Left ventricle myocardium inferior (tissue), 1 donor: ENCODE measurements at places on chromosomes 13 and 19. TPM values are rescaled to one million over a fixed set of nuclear protein-coding genes. Genes with fewer than 3 reads are reported as not detected.

ZNF560 gene
- 0.16 TPM for total RNA-seq

TEX26 gene
- not detected for total RNA-seq

IFNL1 gene
- total RNA-seq: not detected

AXL gene
- total RNA-seq: 13.6 TPM

PSG7 gene
- not detected for total RNA-seq

SIAH3 gene
- total RNA-seq: not detected

DNA sequence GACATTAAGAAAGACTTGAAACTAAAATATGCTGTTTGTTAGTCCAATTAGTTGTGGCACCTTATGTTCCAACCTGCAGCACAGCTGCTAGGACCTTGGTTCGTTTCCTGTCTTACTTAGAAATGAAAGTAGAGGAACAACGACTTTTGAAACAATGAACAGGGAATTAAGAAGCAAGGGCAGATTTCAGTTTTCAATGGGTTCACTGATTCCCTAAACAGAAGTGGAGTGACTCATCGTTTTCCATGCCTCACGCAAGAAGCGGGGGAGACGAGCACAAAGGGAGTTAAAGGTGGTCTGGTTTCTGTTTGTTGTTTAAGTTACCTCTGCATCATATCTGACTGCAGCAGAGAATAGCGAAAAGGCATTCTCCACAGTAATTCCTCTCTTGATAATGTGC, 44.8 kb downstream of the PHF11 start:
- no peak for DNase-seq

- peak; percentile 88 for DNase-seq
Measured at GRCh38 chr19:480016-480855, 16.1 kb upstream of the MADCAM1 start.

- DNase-seq: no peak
Measured at GRCh38 chr13:39417643-39418042, 185.3 kb downstream of the LHFPL6 start.

DNA sequence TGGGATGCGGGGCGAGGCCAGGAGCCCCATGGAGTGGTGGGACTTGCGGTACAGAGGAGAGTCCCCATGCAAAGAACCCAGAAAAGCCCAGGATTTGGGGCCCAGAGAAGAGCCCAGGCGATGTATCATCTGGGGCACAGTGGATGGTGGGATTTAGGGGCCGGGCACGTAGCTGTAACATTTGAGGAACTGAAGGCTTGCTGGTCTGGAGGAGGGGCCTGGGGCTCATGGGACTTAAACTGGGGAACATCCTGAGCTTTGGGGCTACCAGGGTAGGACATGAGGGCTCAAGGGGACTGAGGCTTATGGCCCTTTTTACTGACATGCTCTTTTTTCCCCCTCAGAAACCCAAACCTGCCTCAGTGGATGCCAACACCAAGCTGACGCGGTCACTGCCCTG, 13.5 kb downstream of the MED25 start:
- no peak for DNase-seq

GRCh38 chr19:13530720-13531119, 24.4 kb upstream of the CACNA1A start:
- DNase-seq: no peak

DNA sequence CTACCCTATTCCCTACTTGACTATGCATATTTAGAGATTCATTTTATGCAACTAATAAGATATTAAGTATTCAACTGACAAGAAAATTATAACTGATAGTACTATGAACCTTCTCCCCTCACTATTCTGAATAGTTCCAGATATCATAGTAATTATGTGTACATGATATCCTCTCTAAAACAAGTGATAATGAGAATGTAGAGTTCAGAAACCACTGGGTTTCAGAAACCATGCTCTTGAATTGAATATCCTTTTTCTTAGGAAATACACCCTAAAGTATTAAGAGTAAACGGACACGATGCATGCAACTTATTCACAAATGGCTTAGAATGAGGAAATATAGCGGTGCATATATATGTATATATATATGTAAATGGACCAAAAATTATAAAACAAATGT, 160.9 kb downstream of the TBC1D4 start:
- DNase-seq: no peak

DNA sequence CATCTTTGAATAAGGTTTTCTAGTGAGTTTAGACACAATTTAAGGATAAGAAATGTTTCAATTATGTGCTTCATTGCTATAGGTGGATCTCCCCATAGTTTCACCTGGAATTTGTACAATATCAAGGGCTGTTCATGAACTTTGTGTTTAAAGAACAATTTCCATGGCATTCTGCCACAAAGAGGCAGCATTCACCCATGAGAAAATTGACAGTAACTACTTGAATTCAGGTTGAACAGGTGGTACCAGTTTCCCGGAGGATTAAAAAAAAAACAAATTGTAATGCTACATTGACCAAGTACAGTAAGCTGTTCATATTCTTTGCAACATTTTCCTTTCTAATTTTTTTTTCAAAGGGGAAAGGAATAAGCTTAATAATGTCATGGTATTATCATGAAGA, 9.1 kb downstream of the SLITRK5 start:
- no peak for DNase-seq

- no peak for DNase-seq
Measured at GRCh38 chr13:32426191-32426989, 1.5 kb downstream of the N4BP2L1 start.

DNA sequence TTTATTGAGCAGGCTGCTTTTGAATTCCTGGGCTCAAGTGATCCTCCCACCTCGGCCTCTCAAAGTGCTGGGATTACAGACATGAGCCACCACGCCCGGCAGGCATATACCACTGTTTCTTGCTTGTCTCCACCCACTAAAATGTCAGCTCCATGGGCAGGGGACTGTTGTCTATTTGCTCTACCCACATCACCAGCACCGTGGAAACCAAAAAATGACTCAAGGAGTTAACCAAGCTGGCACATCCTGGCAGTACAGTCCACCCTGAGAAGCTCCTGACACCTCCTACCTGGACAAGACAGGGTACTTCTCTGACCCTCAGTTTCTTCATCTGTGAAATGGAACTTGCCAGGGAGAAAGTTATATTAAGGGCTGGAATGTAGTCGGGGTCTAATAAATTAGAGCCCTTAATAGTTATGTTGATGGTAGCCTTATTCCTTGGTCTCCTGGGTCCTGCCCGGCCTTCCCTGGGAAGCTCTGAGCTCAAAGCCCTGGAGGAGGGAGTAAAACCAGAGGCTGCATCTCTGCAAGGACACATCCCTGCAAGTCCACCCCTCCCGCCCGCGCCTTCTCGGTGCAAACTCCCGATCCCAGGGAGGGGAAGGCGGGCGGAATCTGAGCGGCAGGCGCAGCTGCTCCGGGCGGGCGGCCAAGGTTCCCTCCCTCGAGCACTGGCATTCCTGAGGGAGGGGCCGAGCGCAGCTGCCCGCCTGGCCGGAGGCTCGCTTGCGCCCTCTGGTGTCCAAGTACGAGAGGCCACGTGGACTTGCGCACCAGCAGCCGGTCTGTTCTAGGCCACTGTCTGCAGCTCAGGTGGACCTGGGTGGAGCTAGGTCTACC, 14.1 kb downstream of the RDH8 start:
- DNase-seq: peak; percentile 97

- peak; percentile 19 for DNase-seq
Measured at GRCh38 chr13:74158028-74158427, 23.8 kb upstream of the KLF12 start.

GRCh38 chr19:53991224-53992113, at the start of gene CACNG6:
Gene CACNG6, plus strand, starts transcription at chr19:53991637. Its CDS starts 1,241 bp downstream, at chr19:53992878.
- DNase-seq: no peak

GRCh38 chr19:47130589-47131227, at the start of gene SAE1:
Gene SAE1, plus strand, starts transcription at chr19:47130835. Its CDS starts 96 bp downstream, at chr19:47130931.
- peak; percentile 93 for DNase-seq

GRCh38 chr13:109802936-109803335, 16.6 kb upstream of the IRS2 start:
- DNase-seq: no peak

DNA sequence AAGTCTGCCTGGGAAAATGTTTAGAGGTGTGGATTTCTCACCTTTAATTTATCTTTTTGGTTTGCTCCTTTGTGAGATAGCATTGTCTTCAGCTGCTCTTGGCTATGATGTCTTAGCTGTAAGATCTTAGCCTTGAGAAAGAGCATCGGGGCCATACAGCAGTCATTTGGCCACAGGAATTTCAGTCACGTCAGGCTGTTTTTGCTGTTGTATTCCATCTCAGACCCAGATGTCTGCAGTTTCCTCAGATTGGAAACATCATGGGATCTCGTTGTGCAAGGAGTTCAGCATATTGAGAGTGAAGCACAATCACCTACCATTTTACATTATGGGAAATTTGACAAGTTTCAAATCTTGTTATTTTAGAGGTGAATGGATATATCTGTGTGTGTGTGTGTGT, 89.3 kb upstream of the C1QTNF9B start:
- DNase-seq: no peak
